ENCODE measurements at places on chromosomes 16 and 17.

- H3K36me3 ChIP-seq = peaks cover 12% of the 10 kb centered on the region
- H3K4me3 ChIP-seq = no peak overlapping the region
- no peak for DNase-seq
- no peaks in the 10 kb centered on the region for H3K4me1 ChIP-seq
Measured at GRCh38 chr17:38326996-38327792, 16.6 kb downstream of the GPR179 start.

GRCh38 chr16:6453742-6454141 lies 878.9 kb upstream of the RBFOX1 start:
- H3K27ac ChIP-seq = no peak overlapping the region
- no peaks in the 10 kb centered on the region for H3K4me1 ChIP-seq
- no peaks in the 10 kb centered on the region for H3K36me3 ChIP-seq
- no peaks in the 10 kb centered on the region for H3K27me3 ChIP-seq

- H3K36me3 ChIP-seq = no peaks in the 10 kb centered on the region
- no peaks in the 10 kb centered on the region for H3K27me3 ChIP-seq
- no peaks in the 10 kb centered on the region for H3K4me1 ChIP-seq
- H3K4me3 ChIP-seq = no peak overlapping the region
- H3K27ac ChIP-seq = no peak overlapping the region
- DNase-seq = no peak
Measured at GRCh38 chr17:61757168-61757567, 106.2 kb downstream of the BRIP1 start.

- H3K27ac ChIP-seq = no peak overlapping the region
- no peaks in the 10 kb centered on the region for H3K4me1 ChIP-seq
- no peaks in the 10 kb centered on the region for H3K27me3 ChIP-seq
Measured at GRCh38 chr16:62644030-62644812, 608.0 kb upstream of the CDH8 start.

GRCh38 chr16:57744642-57744903 lies 9.0 kb downstream of the KATNB1 start:
- no peak for DNase-seq
- H3K4me1 ChIP-seq = no peaks in the 10 kb centered on the region
- no peak overlapping the region for H3K27ac ChIP-seq
- H3K36me3 ChIP-seq = no peaks in the 10 kb centered on the region

GRCh38 chr17:58539698-58540097 lies 25.3 kb upstream of the MTMR4 start:
- no peak overlapping the region for H3K4me3 ChIP-seq
- H3K36me3 ChIP-seq = no peaks in the 10 kb centered on the region
- H3K4me1 ChIP-seq = no peaks in the 10 kb centered on the region
- no peak overlapping the region for H3K27ac ChIP-seq
- DNase-seq = no peak
- no peaks in the 10 kb centered on the region for H3K27me3 ChIP-seq

DNA sequence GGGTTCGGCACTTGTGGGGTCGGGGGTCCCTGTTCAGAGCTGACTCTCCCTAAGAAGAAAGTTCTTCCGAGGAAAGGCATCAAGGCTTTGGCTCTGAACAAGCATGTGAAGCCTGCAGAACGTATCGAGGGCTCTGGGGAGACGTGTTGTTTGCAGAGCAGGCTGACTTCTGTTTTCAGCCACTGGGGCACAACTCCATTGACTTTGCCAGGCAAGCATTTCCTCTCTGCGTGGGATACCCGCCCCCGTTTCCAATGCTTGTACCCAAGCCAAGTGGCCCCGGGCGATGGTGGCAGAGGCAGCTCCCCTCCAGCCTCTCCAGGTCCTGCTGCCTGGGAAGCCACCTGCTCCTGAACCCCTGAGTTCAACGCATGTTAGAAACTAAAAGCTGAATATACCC lies 255.7 kb downstream of the RBFOX3 start:
- H3K27ac ChIP-seq = no peak overlapping the region
- H3K36me3 ChIP-seq = no peaks in the 10 kb centered on the region
- DNase-seq = no peak
- no peaks in the 10 kb centered on the region for H3K4me1 ChIP-seq
- no peaks in the 10 kb centered on the region for H3K27me3 ChIP-seq
- H3K4me3 ChIP-seq = no peak overlapping the region

DNA sequence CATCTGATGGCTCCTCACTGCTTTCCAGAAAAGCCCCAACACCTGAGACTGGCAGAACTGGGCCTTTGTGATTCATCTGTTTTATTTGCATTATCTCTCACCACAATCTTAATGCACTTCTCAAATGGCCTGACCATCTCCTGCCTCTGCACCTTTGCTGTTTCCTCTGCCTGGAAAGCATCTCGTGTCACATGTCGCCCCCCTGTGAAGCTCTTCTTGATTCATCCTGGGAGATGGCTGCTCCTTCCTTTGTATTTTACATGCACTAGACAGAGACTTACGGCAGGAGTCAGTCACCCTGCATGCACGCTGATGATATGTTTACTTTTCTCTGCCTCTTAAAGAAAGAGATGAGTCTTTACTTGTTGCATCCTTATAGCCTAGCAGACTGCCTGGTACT lies 30.0 kb downstream of the HNF1B start:
- no peak overlapping the region for H3K4me3 ChIP-seq
- peaks cover 2% of the 10 kb centered on the region for H3K4me1 ChIP-seq
- H3K27me3 ChIP-seq = no peaks in the 10 kb centered on the region
- H3K36me3 ChIP-seq = no peaks in the 10 kb centered on the region
- no peak overlapping the region for H3K27ac ChIP-seq

DNA sequence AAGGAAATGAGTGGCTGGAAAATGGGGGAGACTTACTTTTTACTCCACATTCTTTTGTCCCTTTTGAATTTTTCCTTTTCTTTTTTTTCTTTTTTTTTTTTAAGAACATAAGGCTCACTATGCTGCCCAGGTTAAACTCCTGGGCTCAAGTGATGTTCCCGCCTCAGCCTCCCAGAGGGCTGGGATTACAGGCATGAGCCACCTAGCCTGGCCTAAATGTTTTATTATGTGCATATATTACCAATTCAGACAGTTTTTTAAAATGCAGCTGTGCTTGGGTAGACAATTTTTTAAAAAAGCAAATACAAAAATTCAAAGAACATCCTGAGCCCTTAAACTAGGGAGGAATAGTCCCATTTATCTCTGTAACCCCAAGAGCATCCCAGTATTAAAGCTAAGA lies 28.3 kb downstream of the PSME3IP1 start:
- DNase-seq = no peak
- H3K27ac ChIP-seq = no peak overlapping the region
- no peak overlapping the region for H3K4me3 ChIP-seq
- H3K4me1 ChIP-seq = peaks cover 2% of the 10 kb centered on the region
- no peaks in the 10 kb centered on the region for H3K27me3 ChIP-seq
- peaks cover 13% of the 10 kb centered on the region for H3K36me3 ChIP-seq

DNA sequence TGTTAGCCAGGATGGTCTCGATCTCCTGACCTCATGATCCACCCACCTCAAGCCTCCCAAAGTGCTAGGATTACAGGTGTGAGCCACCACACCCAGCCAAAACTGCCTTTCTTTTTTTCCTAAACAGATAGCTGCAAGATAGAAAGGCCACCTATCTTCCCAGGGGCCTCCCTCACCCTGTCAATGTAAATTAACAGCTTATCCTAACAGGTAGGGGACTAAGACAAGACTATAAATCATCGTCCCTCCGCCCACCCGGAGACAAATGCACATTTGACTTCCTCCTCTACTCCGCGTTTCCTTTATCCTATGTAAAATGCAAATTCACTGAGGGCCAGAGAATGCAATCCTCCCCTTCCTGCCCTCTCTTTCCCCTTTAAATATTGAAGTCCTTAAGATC lies 71.4 kb downstream of the MARF1 start:
- H3K4me3 ChIP-seq = no peak overlapping the region
- no peaks in the 10 kb centered on the region for H3K36me3 ChIP-seq
- H3K27me3 ChIP-seq = no peaks in the 10 kb centered on the region
- no peak overlapping the region for H3K27ac ChIP-seq
- no peak for DNase-seq

DNA sequence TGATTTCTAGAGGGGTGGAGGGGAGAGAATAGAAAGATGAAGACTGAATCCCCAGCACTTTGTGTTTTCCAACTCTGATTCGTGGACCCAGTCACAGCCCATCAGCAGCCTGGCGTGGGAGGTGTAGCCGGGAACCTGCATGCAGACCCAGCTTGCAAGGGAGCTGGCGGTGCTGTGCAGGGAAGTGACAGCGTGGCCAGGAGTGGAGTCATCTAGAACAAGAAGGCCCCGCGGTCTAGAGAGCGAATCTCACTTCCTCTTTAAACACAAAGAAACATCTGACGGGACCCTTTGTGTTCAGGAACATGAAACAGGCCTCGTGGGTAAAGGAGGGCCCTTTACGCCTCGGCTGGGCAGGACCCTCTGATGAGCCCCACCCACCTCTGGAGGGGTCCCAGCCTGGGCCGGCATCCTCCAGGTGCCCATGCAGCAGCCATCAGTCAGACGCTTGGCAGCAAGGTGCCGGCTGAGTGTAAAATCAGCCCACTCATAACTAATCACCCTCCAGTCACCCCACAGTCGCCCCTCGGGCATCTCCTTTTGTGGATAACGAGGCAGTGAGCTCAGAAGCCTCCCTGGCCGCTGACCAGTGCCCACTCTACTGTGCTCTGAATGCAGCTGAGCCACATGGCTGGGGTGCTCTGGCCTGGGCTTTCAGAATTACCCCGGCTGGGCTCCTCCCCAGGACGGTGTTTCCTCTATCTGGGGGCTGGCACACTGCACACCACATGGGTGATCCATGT lies 4.4 kb downstream of the SNAI3 start:
- peaks cover 7% of the 10 kb centered on the region for H3K4me1 ChIP-seq
- H3K36me3 ChIP-seq = no peaks in the 10 kb centered on the region
- 0 out of 2 replicates have a peak, but pooled peaks cover under 1% of the 10 kb centered on the region for H3K27me3 ChIP-seq
- H3K27ac ChIP-seq = no peak overlapping the region
- no peak overlapping the region for H3K4me3 ChIP-seq
- no peak for DNase-seq

GRCh38 chr17:72236980-72237633 lies 116.3 kb downstream of the SOX9 start:
- H3K27ac ChIP-seq = no peak overlapping the region
- peaks cover 2% of the 10 kb centered on the region for H3K27me3 ChIP-seq
- no peak overlapping the region for H3K4me3 ChIP-seq
- H3K4me1 ChIP-seq = peaks cover 17% of the 10 kb centered on the region
- no peaks in the 10 kb centered on the region for H3K36me3 ChIP-seq
- no peak for DNase-seq

- no peaks in the 10 kb centered on the region for H3K27me3 ChIP-seq
- H3K4me1 ChIP-seq = peaks cover 4% of the 10 kb centered on the region
- no peak for DNase-seq
- H3K27ac ChIP-seq = 0 out of 2 replicates have a peak overlapping the region, but pooled peaks have one; percentile 26
Measured at GRCh38 chr16:30895627-30896260, 670 bp upstream of the CTF1 start.

DNA sequence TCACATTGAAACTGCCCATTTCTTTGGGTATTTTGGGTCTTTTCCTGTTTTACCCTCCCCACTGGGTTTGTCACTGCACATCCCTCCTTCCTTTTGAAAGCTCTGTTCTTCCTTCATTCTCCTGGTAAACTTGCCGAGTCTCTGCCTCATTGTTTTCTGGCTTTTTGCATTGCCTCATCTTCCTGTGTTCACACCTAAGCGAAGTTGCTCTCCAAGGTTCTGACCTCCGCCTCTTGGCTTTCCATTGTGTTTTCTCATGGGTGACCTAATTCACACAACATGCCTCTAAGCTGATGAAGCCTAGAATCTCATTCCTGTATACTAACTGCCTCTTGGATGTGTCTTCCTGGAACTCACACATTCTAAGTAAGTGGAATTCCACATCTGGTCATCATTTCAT lies 1096.1 kb upstream of the EEF2KMT start:
- no peaks in the 10 kb centered on the region for H3K36me3 ChIP-seq
- peak; percentile 77 for DNase-seq
- no peaks in the 10 kb centered on the region for H3K27me3 ChIP-seq
- H3K4me3 ChIP-seq = no peak overlapping the region
- peaks cover 5% of the 10 kb centered on the region for H3K4me1 ChIP-seq

GRCh38 chr17:63946440-63947363 lies 14.6 kb upstream of the CD79B start:
- H3K4me3 ChIP-seq = no peak overlapping the region
- H3K36me3 ChIP-seq = no peaks in the 10 kb centered on the region
- H3K27me3 ChIP-seq = no peaks in the 10 kb centered on the region
- no peaks in the 10 kb centered on the region for H3K4me1 ChIP-seq

GRCh38 chr17:9900044-9900594 lies 5.0 kb downstream of the RCVRN start:
- no peak for DNase-seq
- H3K36me3 ChIP-seq = no peaks in the 10 kb centered on the region
- no peaks in the 10 kb centered on the region for H3K27me3 ChIP-seq
- H3K27ac ChIP-seq = no peak overlapping the region

DNA sequence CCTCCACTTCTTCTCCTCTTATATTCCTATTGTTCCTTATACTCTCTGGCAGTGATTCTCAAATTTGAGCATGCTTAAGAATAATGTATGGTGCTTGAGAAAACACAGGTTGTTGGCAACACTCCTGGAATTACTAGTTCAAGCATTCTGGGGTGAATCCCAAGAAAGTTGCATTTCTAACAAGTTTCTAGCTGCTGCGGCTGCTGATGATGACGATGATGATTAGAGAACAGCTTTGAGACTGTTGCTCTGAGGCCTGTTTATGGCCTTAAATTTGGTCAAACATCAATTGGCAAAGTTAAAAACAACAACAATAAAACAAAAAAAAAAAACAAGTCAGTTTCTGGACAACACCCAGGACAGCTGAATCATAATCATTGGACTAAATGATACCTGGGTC lies 961.9 kb downstream of the CDH11 start:
- no peak overlapping the region for H3K27ac ChIP-seq
- no peak for DNase-seq
- H3K4me3 ChIP-seq = no peak overlapping the region
- H3K27me3 ChIP-seq = no peaks in the 10 kb centered on the region
- no peaks in the 10 kb centered on the region for H3K36me3 ChIP-seq

GRCh38 chr17:61404913-61405685 lies 5.5 kb downstream of the TBX2 start:
- H3K27ac ChIP-seq = no peak overlapping the region
- no peaks in the 10 kb centered on the region for H3K36me3 ChIP-seq
- peaks cover 100% of the 10 kb centered on the region for H3K27me3 ChIP-seq
- no peak for DNase-seq

- H3K27ac ChIP-seq = no peak overlapping the region
- DNase-seq = no peak
- H3K36me3 ChIP-seq = no peaks in the 10 kb centered on the region
- H3K4me3 ChIP-seq = no peak overlapping the region
Measured at GRCh38 chr17:1985686-1986085, 39.4 kb downstream of the RTN4RL1 start.

- H3K27me3 ChIP-seq = no peaks in the 10 kb centered on the region
- DNase-seq = no peak
- no peak overlapping the region for H3K27ac ChIP-seq
- no peaks in the 10 kb centered on the region for H3K4me1 ChIP-seq
- H3K4me3 ChIP-seq = no peak overlapping the region
- peaks cover under 1% of the 10 kb centered on the region for H3K36me3 ChIP-seq
Measured at GRCh38 chr17:35668802-35669201, 62.6 kb upstream of the RASL10B start.

DNA sequence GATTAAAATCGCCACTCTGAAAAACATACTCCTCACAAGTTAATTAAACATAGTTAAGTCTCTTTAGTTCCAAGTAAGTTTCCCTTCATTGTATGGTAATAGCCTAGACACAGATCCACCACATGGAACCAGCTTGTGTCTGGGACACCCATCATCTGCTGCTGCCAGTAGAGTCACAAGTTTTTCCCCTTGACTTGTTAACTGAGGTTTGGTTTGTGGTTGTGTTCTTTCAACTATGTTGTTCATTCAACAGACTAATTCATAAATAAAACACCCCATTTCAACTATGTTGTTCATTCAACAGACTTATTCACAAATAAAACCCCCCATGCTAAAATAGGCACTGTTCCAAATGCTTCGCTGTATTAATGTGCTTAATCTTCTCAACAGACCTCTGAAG lies 24.4 kb downstream of the YWHAE start:
- no peaks in the 10 kb centered on the region for H3K36me3 ChIP-seq
- no peak overlapping the region for H3K27ac ChIP-seq
- H3K27me3 ChIP-seq = no peaks in the 10 kb centered on the region
- no peak for DNase-seq
